ENCODE measurements at places on chromosomes 5 and 9.

DNA sequence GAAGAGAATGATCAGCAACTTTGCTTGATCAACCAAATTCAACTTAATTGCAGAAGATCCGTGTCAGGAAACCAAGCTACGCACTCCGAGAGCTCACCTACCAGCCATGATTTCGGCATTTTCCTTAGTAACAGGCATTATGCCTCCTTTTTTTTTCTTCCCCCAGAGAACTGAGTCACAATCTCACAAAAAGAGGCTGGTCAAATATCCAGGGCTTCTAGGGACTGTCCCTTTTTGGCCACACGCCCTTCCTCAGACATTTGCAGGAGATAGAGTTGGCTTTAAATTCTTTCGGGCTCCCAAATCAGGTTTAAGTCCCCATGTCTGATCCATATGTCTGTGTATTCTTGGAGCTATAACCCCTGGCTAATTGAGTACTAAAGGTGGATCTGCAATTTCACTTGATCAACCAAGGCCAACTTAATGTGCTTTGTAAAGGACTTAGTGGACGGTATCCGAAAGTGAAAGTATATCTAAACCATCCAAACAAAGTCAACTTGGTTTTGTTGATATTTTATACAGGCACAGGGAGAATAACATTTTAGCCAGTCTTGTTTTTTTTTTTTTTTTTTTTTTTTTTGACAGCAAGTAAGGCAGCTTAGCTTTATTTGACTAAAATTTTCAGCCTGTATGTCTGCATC, 100.8 kb upstream of the TBCA start:
- DNase-seq: peak; percentile 62

GRCh38 chr5:134439210-134439654, 27.6 kb upstream of the CDKN2AIPNL start:
- peak; percentile 99 for DNase-seq

- peak; percentile 98 for DNase-seq
These were observed 62.3 kb downstream of the NR6A1 start for GRCh38 chr9:124708633-124709291.

- no peak for DNase-seq
These were observed 157.2 kb upstream of the CD180 start for GRCh38 chr5:67353500-67354450.

DNA sequence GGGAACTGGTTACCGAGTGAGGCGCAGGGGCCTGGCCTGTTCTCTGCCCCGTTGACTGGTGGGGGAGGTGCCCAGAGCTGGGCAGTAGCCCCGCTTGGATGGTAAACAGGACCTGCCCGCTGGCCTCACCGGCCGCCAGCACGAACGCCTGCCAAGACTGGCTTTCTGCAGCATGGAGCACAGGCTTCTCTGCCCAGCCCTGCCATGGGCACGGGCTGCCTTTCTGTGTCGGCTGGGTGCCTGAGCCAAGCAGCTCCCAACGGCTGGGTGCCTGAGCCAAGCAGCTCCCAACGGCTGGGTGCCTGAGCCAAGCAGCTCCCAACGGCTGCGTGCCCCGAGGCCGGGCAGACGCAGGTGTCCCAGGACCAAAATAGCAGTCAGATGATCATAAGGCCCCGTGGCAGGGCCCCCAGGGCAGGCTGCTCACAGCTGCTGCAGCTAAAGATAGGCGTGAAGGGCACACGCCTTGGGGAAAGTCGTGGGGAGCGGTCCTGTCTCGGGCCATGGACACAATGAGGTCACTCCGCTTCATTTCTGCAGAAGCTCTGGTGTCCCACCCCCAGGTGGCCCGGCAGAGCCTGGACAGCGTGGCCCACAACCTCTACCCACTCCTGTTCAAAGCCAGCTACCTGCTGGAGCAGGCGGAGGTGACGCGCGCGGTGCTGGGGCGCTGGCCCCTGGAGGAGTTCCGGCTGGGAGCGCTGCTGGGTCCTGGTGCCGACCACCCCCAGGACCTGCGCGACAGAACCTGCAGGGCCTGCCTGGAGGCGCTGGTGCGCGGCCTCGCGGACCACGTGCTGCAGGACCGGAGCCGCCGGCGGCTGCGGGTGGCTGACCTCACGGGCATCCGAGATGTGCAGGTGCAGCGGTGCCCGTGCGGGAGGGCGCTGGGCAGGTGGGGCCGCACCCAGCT, at the start of gene LRRC14B:
Gene LRRC14B (plus strand): TSS at position 460 of the 913 bp plus-strand sequence. CDS start 44 bp downstream, at position 504.
- peak; percentile 86 for DNase-seq

GRCh38 chr9:94002316-94003140, 47.4 kb upstream of the BARX1 start:
- peak; percentile 33 for DNase-seq

GRCh38 chr5:31106691-31107090, 86.8 kb upstream of the CDH6 start:
- no peak for DNase-seq

DNA sequence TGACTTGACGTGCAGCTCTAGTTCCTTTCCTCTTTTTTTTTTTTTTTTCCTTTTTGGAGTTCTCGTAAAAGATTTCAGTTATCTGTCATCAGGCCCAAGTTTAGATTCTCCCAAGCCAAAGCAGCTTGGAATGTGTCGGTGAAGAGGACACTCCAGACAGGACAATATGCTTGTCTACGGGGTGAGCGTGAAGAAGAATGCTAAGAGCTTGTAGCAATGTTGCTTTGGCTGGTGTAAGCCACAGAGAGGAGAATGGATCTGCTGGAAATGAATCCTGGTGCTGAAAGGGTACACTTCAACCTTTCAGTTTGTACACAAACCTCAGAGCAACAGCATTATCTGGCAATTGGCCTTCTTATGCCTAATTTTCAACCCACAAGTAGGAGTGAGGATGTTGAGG, 92.4 kb downstream of the ISL1 start:
- DNase-seq: no peak

Measured in trophoblast cell (in vitro differentiated cells and primary cell).